ENCODE measurements at places on chromosomes 16 and 17.

DNA sequence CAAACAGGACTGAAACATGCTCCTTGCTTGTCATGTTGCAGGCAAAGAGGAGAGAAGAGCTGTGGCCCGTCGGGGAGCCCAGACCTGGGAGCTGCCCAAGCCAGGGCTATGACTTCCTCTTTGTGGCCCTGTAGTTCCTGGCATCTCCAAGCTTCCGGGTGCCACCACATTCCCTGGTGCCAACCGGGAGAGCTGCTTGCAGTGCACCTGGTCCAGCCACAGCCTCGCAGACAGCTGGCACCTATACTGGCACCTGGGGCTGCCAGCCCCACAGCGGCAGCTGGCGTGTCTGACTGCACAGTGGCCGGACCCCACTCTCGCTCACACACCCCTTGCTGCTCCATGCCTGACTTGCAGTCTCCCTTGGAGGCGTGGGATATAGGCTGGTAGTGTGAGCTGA lies 37.1 kb upstream of the FOXJ1 start:
- no peak for DNase-seq

- no peak for DNase-seq
These were observed 1.4 kb downstream of the CDH11 start for GRCh38 chr16:65120461-65120830.

DNA sequence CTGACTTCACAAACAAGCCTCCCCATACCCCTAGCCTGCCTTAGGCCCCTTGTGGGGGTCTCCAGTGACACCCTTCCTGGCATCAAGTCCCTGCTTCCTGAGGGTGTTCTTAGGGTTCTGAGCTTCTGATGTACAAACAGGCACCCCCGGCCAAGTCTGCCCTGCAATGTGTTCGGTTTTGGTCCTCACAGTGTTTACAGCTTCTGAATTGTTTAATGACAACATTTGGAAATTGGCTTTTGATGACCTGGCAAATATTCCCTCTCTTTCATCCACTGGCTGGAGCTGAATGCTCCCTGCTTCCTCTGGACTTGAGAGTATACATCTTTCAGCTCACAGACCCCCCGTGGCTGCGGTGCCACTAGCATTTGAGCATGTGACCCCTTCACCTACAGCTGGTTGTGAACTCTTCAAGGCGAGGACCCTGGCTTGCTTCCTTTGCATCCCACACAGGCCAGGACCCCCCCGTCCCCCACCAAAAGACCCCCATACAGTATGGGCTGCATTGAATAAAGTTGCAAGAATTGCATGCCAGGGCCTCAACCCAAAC lies 180.8 kb downstream of the KATNIP start:
- DNase-seq: no peak

- no peak for DNase-seq
These were observed 12.9 kb downstream of the SCNN1G start for GRCh38 chr16:23195366-23195978.

GRCh38 chr16:85003725-85004586 lies 7.4 kb downstream of the ZDHHC7 start:
- no peak for DNase-seq

- DNase-seq: no peak
These were observed 12.3 kb upstream of the PITPNA start for GRCh38 chr17:1574697-1575471.

DNA sequence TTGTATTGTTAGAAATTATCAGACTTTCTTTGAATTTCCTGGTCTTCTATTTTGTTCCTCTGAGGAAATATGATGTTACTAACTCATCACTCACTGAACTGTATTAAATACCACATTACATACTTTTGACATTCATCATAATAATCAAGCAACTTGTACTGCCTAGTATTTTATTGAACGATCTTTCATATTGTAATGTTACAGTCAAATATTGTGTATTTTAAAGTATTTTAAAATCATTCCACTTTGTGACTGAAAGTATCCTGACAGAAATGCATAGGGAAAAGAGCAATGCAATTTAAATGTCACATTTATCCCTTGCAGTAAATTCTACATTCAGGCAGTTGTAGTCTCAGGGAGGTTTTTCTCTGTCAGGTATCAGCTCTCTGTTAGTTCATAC lies 1557.4 kb downstream of the CDH8 start:
- no peak for DNase-seq

- no peak for DNase-seq
These were observed 1.3 kb downstream of the YBX2 start for GRCh38 chr17:7293159-7293558.

DNA sequence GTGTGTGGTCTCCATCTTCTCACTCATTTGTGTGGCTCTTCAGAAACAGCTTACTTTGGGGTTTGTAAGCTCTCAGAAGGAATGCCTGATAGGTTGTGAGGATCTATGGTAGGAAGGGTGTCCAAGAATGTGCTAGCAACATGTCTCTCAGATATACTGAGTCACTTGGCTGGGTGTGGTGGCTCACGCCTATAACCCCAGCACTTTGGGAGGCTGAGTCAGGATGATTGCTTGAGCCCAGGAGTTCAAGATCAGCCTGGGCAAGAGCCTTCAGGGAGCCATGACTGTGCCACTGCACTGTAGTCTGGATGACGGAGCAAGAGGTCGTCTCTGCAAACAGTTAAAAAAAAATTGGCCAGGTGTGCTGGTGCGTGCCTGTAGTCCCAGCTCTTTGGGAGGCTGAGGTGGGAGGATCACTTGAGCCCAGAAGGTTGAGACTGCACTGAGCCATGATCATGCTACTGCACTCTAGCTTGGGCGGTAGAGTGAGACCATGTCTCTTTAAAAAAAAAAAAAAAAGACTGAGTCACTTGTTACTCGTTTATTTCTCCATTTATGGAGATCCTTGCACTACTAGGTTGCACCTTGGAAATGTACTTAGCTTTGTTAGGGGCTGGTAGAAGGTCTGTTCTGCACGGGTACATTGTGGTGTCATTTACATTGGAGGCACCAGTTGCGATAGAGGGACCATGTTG lies 232.0 kb downstream of the SNX29 start:
- no peak for DNase-seq

GRCh38 chr17:64455993-64456885 lies 7.3 kb downstream of the MILR1 start:
- DNase-seq: no peak

- peak; percentile 85 for DNase-seq
These were observed 10.2 kb downstream of the LASP1 start for GRCh38 chr17:38879878-38880665.

- no peak for DNase-seq
These were observed 24.4 kb downstream of the MPP2 start for GRCh38 chr17:43882761-43883415.

GRCh38 chr16:66298571-66299120 lies 67.8 kb upstream of the CDH5 start:
- DNase-seq: no peak

GRCh38 chr17:61416540-61417363 lies 17.1 kb downstream of the TBX2 start:
- peak; percentile 80 for DNase-seq

GRCh38 chr17:27532269-27533263 lies 76.3 kb downstream of the KSR1 start:
- DNase-seq: peak; percentile 34

DNA sequence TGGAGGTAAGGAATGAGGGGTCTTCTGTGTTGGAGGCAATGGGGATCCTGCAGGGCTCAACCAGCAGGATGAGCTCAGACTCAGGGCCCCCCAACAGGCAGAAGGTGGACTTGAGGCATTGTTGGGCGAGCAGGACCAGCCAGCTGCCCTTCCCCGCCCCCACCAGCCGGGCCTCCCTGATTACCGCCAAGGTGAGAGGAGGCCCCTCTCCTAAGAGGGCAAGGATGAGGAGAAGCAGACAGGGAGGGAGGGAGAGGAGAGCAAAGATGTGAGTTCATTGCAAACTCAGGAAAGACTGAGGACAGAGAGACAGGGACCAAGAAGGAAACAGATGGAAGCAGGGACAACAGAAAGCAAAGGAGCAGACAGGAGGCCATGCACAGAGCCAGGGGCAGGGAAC lies 272.8 kb upstream of the XYLT1 start:
- no peak for DNase-seq

- DNase-seq: no peak
These were observed 108.2 kb upstream of the RBBP6 start for GRCh38 chr16:24430954-24431760.

- no peak for DNase-seq
These were observed 29.3 kb downstream of the TMEM94 start for GRCh38 chr17:75485688-75486087.

GRCh38 chr17:56890906-56891674 lies 22.8 kb downstream of the TRIM25 start:
- DNase-seq: no peak

- no peak for DNase-seq
These were observed 13.8 kb upstream of the C16orf87 start for GRCh38 chr16:46844771-46845170.

- DNase-seq: peak; percentile 96
These were observed 688 bp downstream of the FBRS start for GRCh38 chr16:30658731-30659506.

- DNase-seq: no peak
These were observed 212.6 kb upstream of the TBX2 start for GRCh38 chr17:61187038-61187437.

GRCh38 chr16:11880007-11880406 lies 28.7 kb upstream of the RSL1D1 start:
- no peak for DNase-seq

GRCh38 chr16:24423312-24423711 lies 116.1 kb upstream of the RBBP6 start:
- DNase-seq: no peak
